Spinal cord (tissue), 10 donors: ENCODE measurements at places on chromosomes 5 and 9.

DNA sequence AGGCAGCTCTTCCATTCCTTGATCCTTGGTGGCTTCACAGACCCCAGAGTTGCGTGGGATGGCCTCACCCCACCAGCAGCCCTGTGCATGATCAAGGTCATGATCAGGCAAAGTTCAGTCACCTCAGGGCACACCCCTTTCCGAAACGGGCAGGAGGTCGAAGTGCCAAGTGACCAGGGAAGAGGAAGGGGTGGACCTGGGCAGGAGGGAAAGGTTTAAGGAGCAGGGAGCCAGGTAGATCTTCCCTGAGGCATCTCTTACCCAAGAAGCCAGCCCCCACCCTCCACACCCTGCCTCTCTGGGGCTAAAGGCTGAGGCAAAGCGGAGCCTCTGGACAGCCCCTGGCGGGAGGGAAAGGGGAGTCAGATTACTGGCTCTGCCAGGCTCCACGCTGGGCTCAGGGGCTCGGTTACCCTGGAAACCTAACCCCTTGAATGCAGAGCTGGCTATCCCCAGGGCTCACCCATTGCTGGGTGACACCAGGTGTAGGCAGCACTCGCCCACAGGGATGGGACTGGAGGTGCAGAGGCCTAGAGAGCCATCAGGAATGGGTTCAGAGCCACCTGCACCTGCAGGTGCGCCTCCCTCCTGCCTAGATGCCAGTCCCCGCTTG is 3.6 kb downstream of the MGAT4B start:
- no peak overlapping the region for H3K4me3 ChIP-seq
- peaks cover 44% of the 10 kb centered on the region for H3K4me1 ChIP-seq
- no peaks in the 10 kb centered on the region for H3K27me3 ChIP-seq
- no peak overlapping the region for H3K27ac ChIP-seq

- DNase-seq = no peak
- H3K4me1 ChIP-seq = peaks cover 3% of the 10 kb centered on the region
- no peak overlapping the region for H3K4me3 ChIP-seq
Measured at GRCh38 chr9:7287986-7288385, 511.6 kb downstream of the DMAC1 start.

DNA sequence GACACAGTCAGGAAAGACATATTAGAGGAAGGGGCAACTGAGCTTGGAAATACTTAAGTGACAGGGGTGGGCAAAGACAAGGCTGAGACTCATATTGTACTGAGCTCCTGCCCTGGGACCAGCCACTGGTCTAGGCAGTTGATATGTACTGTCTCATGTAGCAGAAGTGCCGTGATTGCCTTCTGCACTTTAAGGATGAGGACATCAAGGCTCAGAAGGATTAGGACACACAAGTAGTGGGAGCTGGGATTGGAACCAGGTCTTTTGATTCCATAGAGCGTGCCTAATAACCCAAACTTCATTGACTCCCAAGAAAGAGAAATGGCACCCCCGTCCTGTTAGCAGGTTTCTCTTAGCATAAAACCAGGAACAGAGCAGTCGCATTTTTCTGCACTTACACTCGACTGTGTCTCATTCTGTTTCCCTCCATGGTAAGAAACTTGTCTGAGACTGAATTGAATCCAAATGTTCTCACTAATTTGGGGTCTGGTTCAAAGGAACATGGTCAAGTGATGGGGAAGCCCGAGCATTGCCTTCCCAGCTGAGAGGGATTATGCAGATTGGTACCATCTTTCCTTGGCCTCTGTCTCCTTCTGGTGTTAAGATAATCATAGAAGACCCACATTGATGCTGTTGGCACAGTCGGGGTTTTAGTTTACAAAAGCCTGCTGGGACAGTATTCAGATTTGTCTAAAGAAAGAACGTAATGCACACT is 70.4 kb downstream of the ANGPTL2 start:
- H3K27ac ChIP-seq = no peak overlapping the region
- H3K36me3 ChIP-seq = peaks cover 16% of the 10 kb centered on the region
- H3K4me1 ChIP-seq = peaks cover 36% of the 10 kb centered on the region
- no peaks in the 10 kb centered on the region for H3K27me3 ChIP-seq
- no peak overlapping the region for H3K4me3 ChIP-seq

- DNase-seq = no peak
- no peak overlapping the region for H3K4me3 ChIP-seq
- no peaks in the 10 kb centered on the region for H3K36me3 ChIP-seq
- H3K27me3 ChIP-seq = no peaks in the 10 kb centered on the region
- H3K27ac ChIP-seq = no peak overlapping the region
- no peaks in the 10 kb centered on the region for H3K4me1 ChIP-seq
Measured at GRCh38 chr9:90505695-90506094, 136.9 kb downstream of the DIRAS2 start.

DNA sequence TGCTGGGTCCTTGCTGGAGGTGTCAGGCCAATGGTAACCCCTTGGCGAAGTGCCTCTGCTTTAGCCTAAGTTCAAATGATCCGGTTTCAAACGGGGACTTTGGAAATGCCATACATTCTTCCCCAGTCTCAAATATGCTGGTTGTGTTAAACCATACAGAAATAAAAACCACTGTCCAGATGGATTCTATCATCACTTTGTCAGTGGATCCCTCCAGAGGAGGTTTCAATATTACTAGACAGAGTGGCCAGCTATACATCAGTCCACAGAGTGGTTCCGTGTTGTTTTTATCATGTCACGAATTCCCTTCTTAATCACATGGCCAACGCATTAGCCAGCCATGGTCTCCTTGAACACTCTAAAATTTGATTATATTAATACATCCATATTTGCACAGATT is 7.3 kb upstream of the RANBP17 start:
- no peaks in the 10 kb centered on the region for H3K4me1 ChIP-seq
- H3K27me3 ChIP-seq = no peaks in the 10 kb centered on the region
- no peak for DNase-seq
- H3K36me3 ChIP-seq = no peaks in the 10 kb centered on the region
- H3K27ac ChIP-seq = no peak overlapping the region
- no peak overlapping the region for H3K4me3 ChIP-seq

GRCh38 chr5:174735498-174736330 is 11.3 kb downstream of the MSX2 start:
- H3K27me3 ChIP-seq = peaks cover 71% of the 10 kb centered on the region
- no peak overlapping the region for H3K27ac ChIP-seq
- peak; percentile 39 for DNase-seq
- peaks cover 3% of the 10 kb centered on the region for H3K36me3 ChIP-seq
- peak overlapping the region; percentile 3 for H3K4me3 ChIP-seq
- H3K4me1 ChIP-seq = peaks cover 33% of the 10 kb centered on the region

GRCh38 chr9:95509851-95510708 is 6.7 kb downstream of the PTCH1 start:
- H3K27ac ChIP-seq = peak overlapping the region; percentile 95
- H3K36me3 ChIP-seq = peaks cover 11% of the 10 kb centered on the region
- peak overlapping the region; percentile 80 for H3K4me3 ChIP-seq
- peaks cover 16% of the 10 kb centered on the region for H3K4me1 ChIP-seq

- no peaks in the 10 kb centered on the region for H3K36me3 ChIP-seq
- H3K4me3 ChIP-seq = no peak overlapping the region
- H3K4me1 ChIP-seq = no peaks in the 10 kb centered on the region
- no peak for DNase-seq
Measured at GRCh38 chr5:89904442-89904841, 505.1 kb downstream of the CETN3 start.

- no peaks in the 10 kb centered on the region for H3K36me3 ChIP-seq
- H3K4me3 ChIP-seq = no peak overlapping the region
- no peak for DNase-seq
- peaks cover 5% of the 10 kb centered on the region for H3K4me1 ChIP-seq
- H3K27ac ChIP-seq = no peak overlapping the region
Measured at GRCh38 chr9:107044872-107045271, 181.9 kb downstream of the ZNF462 start.

DNA sequence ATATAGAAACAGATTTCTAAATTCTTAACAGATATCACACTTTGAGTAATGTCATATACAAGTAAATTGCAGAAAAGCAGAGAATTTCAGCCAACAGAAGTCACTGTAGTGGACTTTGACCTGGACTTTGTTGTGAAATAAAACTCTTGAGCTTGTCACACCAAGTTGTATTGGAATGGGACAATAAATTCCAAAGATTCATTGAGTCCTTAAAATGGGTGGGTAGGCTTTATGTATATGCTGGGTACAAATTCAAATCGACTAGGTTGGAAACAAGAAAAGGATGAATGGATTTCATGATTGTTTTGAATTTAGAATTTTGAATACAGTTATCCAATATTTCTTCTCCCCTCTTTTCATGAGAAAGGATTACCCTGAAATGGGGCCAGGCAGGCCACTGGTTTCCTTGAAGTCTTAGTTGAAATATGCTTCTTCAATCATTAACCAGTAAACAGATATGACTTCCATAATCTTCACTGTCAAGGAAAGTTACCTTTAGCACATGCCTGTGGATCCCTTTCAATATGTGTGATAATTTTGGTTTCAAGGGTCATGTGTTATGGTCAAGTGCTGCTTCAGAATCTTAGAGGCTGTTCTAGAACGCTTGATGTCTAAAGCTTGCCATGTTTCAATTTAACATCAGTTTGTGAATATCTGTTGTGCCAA is 25.7 kb downstream of the PIP5K1B start:
- DNase-seq = no peak
- no peak overlapping the region for H3K4me3 ChIP-seq
- H3K4me1 ChIP-seq = no peaks in the 10 kb centered on the region
- no peaks in the 10 kb centered on the region for H3K27me3 ChIP-seq

- H3K27ac ChIP-seq = peak overlapping the region; percentile 91
- peak overlapping the region; percentile 55 for H3K4me3 ChIP-seq
- H3K27me3 ChIP-seq = no peaks in the 10 kb centered on the region
- no peaks in the 10 kb centered on the region for H3K36me3 ChIP-seq
Measured at GRCh38 chr9:33676746-33677505, 118.4 kb upstream of the PRSS3 start.

DNA sequence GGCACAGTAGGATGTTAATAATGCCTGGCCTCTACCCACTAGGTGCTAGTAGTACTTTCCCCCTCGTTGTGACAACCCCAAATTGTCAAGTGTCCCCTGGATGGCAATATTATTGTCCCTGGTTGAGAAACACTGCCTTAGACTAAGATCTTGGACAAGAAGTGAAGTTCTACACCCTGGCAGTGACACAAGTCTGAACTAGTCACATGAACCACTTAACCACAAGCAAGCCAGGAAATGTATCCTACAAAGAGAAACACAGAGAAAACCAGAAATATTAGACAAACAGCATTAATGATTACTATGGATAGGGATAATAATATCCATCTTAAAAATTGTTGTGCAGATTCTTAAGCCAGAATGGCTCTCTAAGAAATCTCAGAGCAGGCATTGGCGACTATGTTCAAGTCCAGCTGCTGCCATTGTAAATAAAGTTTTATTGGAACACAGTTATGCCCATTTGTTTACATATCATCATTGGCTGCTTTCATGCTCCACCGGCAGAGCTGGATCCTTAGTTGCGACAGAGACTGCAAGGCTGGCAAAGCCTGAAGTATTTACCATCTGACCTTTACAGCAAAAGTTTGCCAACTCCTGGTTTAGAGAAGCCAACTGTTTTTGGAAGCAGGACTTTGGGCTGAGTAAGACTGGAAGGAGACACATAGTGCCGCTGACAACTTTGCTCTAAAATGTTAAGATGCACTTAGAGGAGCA is 80.8 kb downstream of the NTRK2 start:
- no peaks in the 10 kb centered on the region for H3K4me1 ChIP-seq
- no peaks in the 10 kb centered on the region for H3K27me3 ChIP-seq
- no peak overlapping the region for H3K4me3 ChIP-seq
- no peak overlapping the region for H3K27ac ChIP-seq
- peak; percentile 42 for DNase-seq

- peaks cover 3% of the 10 kb centered on the region for H3K4me1 ChIP-seq
- H3K27me3 ChIP-seq = no peaks in the 10 kb centered on the region
Measured at GRCh38 chr9:113425072-113425471, 14.5 kb downstream of the C9orf43 start.

- H3K36me3 ChIP-seq = no peaks in the 10 kb centered on the region
- no peaks in the 10 kb centered on the region for H3K4me1 ChIP-seq
- H3K27ac ChIP-seq = no peak overlapping the region
Measured at GRCh38 chr9:16640649-16641048, 229.8 kb downstream of the BNC2 start.

DNA sequence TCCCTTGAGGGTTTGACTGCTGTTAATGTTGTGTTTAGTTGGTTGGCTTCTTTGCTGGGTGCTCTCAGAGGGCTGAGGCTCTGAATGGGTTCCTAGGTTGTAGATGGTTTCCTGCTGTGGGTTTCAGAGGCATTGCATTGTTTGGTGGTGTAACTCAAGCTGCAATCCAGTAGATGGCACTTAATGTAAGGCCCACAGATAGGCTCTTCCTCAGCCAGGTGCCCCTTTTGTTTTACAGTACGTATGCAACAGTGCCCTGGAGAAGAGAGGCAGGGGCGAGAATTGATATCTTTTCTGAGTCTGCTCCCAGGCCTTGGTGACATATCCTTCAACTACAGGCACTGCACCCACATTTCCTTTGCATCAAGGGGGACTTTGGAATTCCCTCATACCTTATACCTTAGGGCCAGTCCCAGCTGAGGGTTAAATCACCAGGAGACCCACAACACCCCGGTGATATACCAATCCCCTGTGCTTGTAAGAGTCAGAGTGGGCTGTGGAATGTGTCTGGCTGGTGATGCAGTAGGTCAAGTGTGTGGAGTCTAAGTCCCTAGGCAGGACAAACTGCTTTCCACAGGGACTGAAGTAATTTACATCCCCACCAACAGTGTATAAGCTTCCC is 7.0 kb upstream of the UGT3A2 start:
- H3K4me3 ChIP-seq = no peak overlapping the region
- no peak overlapping the region for H3K27ac ChIP-seq
- H3K27me3 ChIP-seq = no peaks in the 10 kb centered on the region
- no peak for DNase-seq
- no peaks in the 10 kb centered on the region for H3K4me1 ChIP-seq

- no peak for DNase-seq
- no peak overlapping the region for H3K4me3 ChIP-seq
- peaks cover 53% of the 10 kb centered on the region for H3K36me3 ChIP-seq
- H3K27me3 ChIP-seq = no peaks in the 10 kb centered on the region
Measured at GRCh38 chr5:14414656-14415023, 167.0 kb upstream of the OTULINL start.

GRCh38 chr9:2234371-2234893 is 219.3 kb downstream of the SMARCA2 start:
- no peak for DNase-seq
- no peak overlapping the region for H3K4me3 ChIP-seq
- H3K27me3 ChIP-seq = no peaks in the 10 kb centered on the region
- no peak overlapping the region for H3K27ac ChIP-seq
- H3K36me3 ChIP-seq = no peaks in the 10 kb centered on the region

GRCh38 chr5:94983861-94984535 is 300.9 kb downstream of the MCTP1 start:
- no peaks in the 10 kb centered on the region for H3K4me1 ChIP-seq
- no peak overlapping the region for H3K27ac ChIP-seq
- no peaks in the 10 kb centered on the region for H3K27me3 ChIP-seq
- no peak for DNase-seq
- H3K36me3 ChIP-seq = no peaks in the 10 kb centered on the region

GRCh38 chr5:134555223-134555889 is 29.9 kb downstream of the JADE2 start:
- no peak overlapping the region for H3K4me3 ChIP-seq
- peaks cover 44% of the 10 kb centered on the region for H3K36me3 ChIP-seq
- no peak overlapping the region for H3K27ac ChIP-seq
- H3K4me1 ChIP-seq = peaks cover 27% of the 10 kb centered on the region
